ENCODE measurements at places on chromosomes 5 and 9.

GRCh38 chr5:141504216-141504615 lies 15.3 kb downstream of the PCDHGC5 start:
- no peak for DNase-seq

- DNase-seq, result no peak
These were observed 42.7 kb downstream of the UGCG start for GRCh38 chr9:111939322-111939721.

GRCh38 chr5:8184455-8185063 lies 315.6 kb downstream of the MTRR start:
- DNase-seq, result no peak

DNA sequence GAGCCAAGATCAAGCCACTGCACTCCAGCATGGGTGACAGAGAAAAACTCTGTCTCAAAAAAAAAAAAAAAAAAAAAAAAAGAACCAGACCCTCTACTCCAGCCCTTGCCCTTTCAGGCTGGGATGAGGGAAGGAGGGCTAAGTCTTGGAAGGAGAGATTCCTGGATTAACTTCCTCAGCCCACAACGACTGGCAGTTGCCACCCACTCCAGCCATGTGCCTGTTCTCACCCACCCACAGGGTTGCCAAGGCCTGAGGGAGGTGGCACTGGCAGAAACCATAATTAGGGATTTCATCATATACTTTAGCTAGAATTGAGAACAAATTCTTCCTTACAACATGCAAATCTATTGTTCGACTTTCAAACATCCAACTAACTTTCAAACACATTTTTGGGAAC lies 87.8 kb upstream of the SLC30A5 start:
- DNase-seq, result no peak

- DNase-seq, result no peak
These were observed 75.1 kb downstream of the MROH2B start for GRCh38 chr5:40995801-40996586.

GRCh38 chr9:129633207-129633606 lies 7.2 kb downstream of the NTMT1 start:
- DNase-seq, result no peak

- DNase-seq, result peak; percentile 33
These were observed 106.0 kb downstream of the PHF2 start for GRCh38 chr9:93682155-93682968.
